ENCODE measurements at places on chromosomes 16 and 17.
A peak's percentile ranks its signal among the peaks of the same experiment; 100 is the strongest.

GRCh38 chr16:19112099-19112407 lies 1.7 kb upstream of the ITPRIPL2 start:
- H3K27ac ChIP-seq: no peak overlapping the region
- no peaks in the 10 kb centered on the region for H3K36me3 ChIP-seq
- H3K4me3 ChIP-seq: no peak overlapping the region
- DNase-seq: no peak
- peaks cover 34% of the 10 kb centered on the region for H3K4me1 ChIP-seq

DNA sequence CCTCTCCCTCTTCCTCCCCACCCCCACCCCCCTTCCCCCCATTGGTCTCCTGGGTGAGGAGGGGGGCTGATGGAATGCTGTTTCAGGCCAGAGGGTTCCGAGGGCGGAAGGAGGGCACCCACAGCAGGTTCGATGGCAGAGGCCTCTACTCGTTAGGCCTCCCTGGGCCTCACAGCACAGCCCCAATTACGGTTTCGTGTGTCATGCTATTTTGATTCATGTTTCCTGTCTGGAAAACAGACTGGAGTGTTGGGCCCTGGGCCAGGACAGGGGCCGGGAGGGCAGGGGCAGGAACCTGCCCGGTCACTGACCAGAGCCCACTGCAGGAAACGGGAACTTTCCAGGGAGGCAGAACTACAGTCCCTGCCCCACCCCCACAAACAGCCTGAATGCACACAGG lies 138.2 kb downstream of the C16orf95 start:
- H3K4me1 ChIP-seq: no peaks in the 10 kb centered on the region
- no peak overlapping the region for H3K27ac ChIP-seq
- H3K36me3 ChIP-seq: no peaks in the 10 kb centered on the region
- no peaks in the 10 kb centered on the region for H3K27me3 ChIP-seq
- DNase-seq: no peak

DNA sequence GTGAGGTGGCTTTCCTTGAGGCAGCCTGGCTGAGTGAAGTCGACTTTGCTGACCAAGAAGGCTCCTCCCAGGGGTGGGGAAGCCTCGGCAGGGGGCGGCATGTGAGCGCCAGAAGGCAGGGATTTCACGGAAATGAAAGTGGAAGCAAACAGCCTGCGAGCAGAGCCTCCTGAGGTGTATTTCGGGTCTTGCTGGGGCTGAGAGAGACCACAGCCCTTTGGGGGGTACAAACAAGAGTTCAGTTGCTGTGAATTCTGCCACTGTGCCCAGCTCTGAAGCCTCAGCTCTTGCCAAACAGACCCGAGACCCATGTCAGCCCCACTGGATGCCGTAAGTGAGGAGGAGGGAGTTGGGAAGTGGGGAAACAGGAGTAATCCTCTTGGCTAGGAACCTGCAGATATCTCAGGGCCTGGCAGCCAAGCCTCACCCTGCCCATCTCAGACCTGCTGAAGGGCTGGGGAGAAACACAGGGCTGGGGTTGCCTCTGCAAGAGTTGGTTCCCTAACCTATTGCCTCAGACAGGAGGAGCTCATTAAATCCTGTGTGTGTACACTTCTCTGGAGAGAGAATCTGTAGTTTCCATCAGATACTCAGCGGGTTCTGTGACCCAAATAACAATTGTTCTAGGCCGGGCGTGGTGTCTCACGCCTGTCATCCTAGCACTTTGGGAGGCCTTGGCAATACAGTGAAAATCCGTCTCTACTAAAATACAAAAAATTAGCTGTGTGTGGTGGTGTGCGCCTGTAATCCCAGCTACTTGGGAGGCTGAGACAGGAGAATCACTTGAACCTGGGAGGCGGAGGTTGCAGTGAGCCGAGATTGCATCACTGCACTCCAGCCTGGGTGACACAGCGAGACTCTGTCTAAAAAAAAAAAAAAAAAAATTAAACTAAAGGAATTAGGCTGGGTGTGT lies at the start of gene IFI35:
Gene IFI35 (plus strand): TSS at position 146 of the 913 bp plus-strand sequence. CDS start 164 bp downstream, at position 310.
- peak within 1 kb of the TSS; percentile 58 for H3K4me3 ChIP-seq
- DNase-seq: peak; percentile 87
- peak within 1 kb of the TSS; percentile 89 for H3K27ac ChIP-seq
- H3K36me3 ChIP-seq: no peaks in the 10 kb centered on the region
- H3K4me1 ChIP-seq: peaks cover 18% of the 10 kb centered on the region
- H3K27me3 ChIP-seq: no peaks in the 10 kb centered on the region

DNA sequence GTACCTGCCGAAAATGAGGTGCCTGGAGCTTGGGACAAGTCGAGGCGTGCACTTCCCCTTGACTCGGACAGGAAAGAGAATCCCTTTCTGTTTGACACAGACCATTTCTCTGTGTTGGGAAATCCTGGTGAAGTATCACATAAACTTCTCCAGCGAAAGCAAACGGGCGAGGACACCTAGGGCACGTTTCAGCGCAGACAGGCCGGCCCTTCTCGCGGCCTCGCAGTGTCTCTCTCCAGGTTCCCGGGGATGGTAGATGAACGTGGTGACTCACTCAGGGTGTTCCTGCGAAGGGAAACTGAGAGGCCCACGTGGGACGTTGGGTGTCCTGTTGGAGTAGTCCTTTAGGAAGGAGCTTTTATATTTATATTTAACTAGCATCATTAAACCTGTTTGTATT lies 36.3 kb upstream of the ZNF750 start:
- no peaks in the 10 kb centered on the region for H3K36me3 ChIP-seq
- DNase-seq: peak; percentile 52
- no peak overlapping the region for H3K4me3 ChIP-seq
- H3K27ac ChIP-seq: peak overlapping the region; percentile 68
- H3K27me3 ChIP-seq: no peaks in the 10 kb centered on the region

DNA sequence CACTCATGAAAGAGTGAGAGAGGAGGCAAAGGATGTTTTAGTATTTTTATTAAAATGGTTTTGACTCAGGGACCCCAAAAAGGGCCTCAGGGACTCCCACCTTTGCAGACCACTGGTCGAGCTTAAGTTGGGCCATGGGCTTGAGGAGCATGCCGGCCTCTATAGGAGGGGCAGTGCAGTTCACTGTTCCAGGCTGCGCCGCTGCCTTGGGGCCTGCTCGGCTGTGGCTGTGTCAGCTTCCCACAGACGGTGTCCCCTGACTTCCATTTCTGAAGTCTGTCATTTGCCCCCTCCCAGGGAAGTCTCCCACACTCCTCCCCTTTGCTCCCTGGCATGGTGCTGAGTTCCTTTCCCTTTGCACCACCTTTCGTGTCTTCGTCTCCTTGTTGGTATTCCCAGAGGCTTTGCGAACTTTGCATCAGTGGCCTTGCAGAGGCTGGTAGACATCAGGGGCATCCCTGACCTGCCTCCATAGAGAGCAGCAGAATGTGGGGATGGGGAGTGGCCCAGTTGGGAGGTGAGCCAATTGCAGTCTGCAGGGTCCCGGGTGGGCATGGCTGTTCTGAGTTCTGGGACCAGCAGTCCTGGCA lies 17.1 kb downstream of the MPRIP start:
- no peak overlapping the region for H3K27ac ChIP-seq
- H3K4me3 ChIP-seq: no peak overlapping the region
- no peaks in the 10 kb centered on the region for H3K27me3 ChIP-seq
- H3K36me3 ChIP-seq: peaks cover 3% of the 10 kb centered on the region

- no peak within 1 kb of the TSS for H3K27ac ChIP-seq
- no peaks in the 10 kb centered on the region for H3K36me3 ChIP-seq
- H3K4me3 ChIP-seq: no peak within 1 kb of the TSS
- H3K4me1 ChIP-seq: no peaks in the 10 kb centered on the region
- H3K27me3 ChIP-seq: no peaks in the 10 kb centered on the region
Observed at GRCh38 chr16:31354394-31355291, at the start of gene ITGAX. TSS of gene ITGAX (plus strand) at chr16:31355176. CDS start at chr16:31355255, 79 bp downstream.

GRCh38 chr16:85825326-85825725 lies 25.8 kb downstream of the COX4I1 start:
- H3K4me1 ChIP-seq: peaks cover 3% of the 10 kb centered on the region
- H3K4me3 ChIP-seq: no peak overlapping the region
- H3K27ac ChIP-seq: no peak overlapping the region
- no peaks in the 10 kb centered on the region for H3K27me3 ChIP-seq
- peak; percentile 30 for DNase-seq

- no peak overlapping the region for H3K27ac ChIP-seq
- DNase-seq: no peak
- H3K27me3 ChIP-seq: no peaks in the 10 kb centered on the region
- H3K4me3 ChIP-seq: no peak overlapping the region
- no peaks in the 10 kb centered on the region for H3K36me3 ChIP-seq
Observed at GRCh38 chr16:24855678-24856077, 9.9 kb downstream of the SLC5A11 start.

- H3K4me1 ChIP-seq: peaks cover 5% of the 10 kb centered on the region
- no peaks in the 10 kb centered on the region for H3K27me3 ChIP-seq
- H3K4me3 ChIP-seq: peak overlapping the region; percentile 89
- DNase-seq: no peak
- no peaks in the 10 kb centered on the region for H3K36me3 ChIP-seq
- peak overlapping the region; percentile 96 for H3K27ac ChIP-seq
Observed at GRCh38 chr16:70801611-70802010, 653 bp upstream of the VAC14 start.

GRCh38 chr17:58308173-58308984 lies 20.2 kb downstream of the TSPOAP1 start:
- no peaks in the 10 kb centered on the region for H3K4me1 ChIP-seq
- H3K27me3 ChIP-seq: no peaks in the 10 kb centered on the region
- DNase-seq: peak; percentile 62
- H3K27ac ChIP-seq: no peak overlapping the region

- no peaks in the 10 kb centered on the region for H3K4me1 ChIP-seq
- no peak overlapping the region for H3K4me3 ChIP-seq
- no peak for DNase-seq
- H3K27ac ChIP-seq: no peak overlapping the region
- H3K27me3 ChIP-seq: no peaks in the 10 kb centered on the region
Observed at GRCh38 chr16:59121411-59122261, 387.5 kb upstream of the GOT2 start.

- no peaks in the 10 kb centered on the region for H3K36me3 ChIP-seq
- no peak overlapping the region for H3K4me3 ChIP-seq
- no peak overlapping the region for H3K27ac ChIP-seq
- DNase-seq: no peak
- peaks cover 10% of the 10 kb centered on the region for H3K4me1 ChIP-seq
Observed at GRCh38 chr17:17056156-17056539, 13.9 kb downstream of the MPRIP start.

DNA sequence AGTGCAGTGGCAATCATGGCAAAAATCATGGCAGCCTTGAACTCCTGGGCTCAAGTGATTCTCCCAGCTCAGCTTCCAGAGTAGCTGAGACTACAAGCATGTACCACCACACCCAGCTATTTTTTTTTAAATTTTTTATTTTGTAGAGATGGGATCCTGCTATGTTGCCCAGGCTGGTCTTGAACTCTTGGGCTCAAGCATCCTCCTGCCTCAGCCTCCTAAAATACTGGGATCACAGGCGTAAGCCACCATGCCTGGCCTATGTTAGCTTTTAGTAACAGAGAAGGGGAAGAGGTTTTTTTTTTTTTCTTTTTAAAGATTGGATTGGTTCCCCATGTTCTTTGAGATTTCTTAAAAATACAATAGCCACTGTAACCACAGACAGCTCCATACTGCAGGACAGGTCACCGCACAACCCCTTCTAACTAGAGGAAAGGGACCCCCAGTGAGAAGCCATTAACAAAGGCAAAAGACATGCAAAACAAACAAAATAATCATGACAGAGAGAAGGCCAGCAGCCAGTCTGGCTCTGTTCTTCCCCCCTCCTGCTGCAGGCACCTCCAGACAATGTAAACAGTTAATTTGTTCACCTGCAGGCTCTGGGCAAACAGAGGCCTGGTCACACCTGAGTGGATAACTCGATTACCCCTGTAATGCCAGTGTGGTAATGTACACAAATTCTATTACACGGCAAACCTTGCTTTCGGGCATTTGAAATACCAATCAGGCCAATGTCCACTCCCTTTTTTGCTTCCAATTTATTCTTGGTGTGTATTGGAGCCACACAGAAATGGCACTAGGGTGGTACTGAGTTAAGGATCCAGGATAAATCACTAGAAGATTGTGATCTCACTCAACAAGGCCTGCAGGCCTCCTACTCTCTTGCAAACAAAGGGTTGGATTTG lies 52.9 kb downstream of the SNX11 start:
- H3K4me1 ChIP-seq: peaks cover 35% of the 10 kb centered on the region
- no peak overlapping the region for H3K4me3 ChIP-seq
- H3K36me3 ChIP-seq: no peaks in the 10 kb centered on the region
- H3K27me3 ChIP-seq: no peaks in the 10 kb centered on the region

- no peaks in the 10 kb centered on the region for H3K36me3 ChIP-seq
- H3K27me3 ChIP-seq: no peaks in the 10 kb centered on the region
- no peak overlapping the region for H3K4me3 ChIP-seq
- no peaks in the 10 kb centered on the region for H3K4me1 ChIP-seq
- no peak overlapping the region for H3K27ac ChIP-seq
Observed at GRCh38 chr16:14415291-14415690, 214.8 kb downstream of the PARN start.

- no peaks in the 10 kb centered on the region for H3K4me1 ChIP-seq
- no peaks in the 10 kb centered on the region for H3K36me3 ChIP-seq
- no peaks in the 10 kb centered on the region for H3K27me3 ChIP-seq
- no peak for DNase-seq
- no peak overlapping the region for H3K4me3 ChIP-seq
- H3K27ac ChIP-seq: no peak overlapping the region
Observed at GRCh38 chr17:50064253-50065001, 8.5 kb downstream of the ITGA3 start.

DNA sequence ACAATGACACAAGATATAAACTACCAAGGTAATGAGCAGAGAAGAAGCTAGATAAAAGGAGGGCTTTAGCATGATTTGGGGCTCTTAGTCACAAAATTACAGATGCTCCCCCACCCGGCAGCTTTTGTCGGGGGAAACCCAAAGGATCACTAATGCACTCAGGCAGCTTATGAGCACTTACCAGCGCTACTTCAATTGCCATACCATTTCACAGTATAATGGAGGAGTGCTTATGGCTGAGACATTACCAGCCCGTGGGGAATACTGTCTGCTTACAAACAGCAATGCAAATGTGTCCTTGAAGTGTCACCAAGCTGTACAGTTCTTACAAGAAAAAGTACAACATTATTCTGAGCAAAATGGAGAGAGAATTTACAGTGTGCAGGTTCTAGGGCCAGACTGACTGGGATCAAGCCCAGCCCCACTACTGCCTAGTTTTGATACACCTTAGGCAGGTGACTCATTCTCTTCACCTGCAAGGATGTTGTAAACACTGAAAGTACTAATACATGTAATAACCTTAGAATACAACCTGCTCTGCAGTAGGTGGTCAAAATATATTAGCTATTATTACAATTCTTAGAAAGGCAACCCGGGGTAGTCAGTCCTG lies 16.3 kb downstream of the ANKFY1 start:
- no peak overlapping the region for H3K4me3 ChIP-seq
- DNase-seq: no peak
- H3K36me3 ChIP-seq: no peaks in the 10 kb centered on the region
- no peaks in the 10 kb centered on the region for H3K27me3 ChIP-seq

GRCh38 chr16:8493972-8494371 lies 96.3 kb downstream of the TMEM114 start:
- no peaks in the 10 kb centered on the region for H3K4me1 ChIP-seq
- no peak for DNase-seq

GRCh38 chr16:9775998-9776397 lies 406.2 kb downstream of the GRIN2A start:
- H3K27ac ChIP-seq: no peak overlapping the region
- no peaks in the 10 kb centered on the region for H3K27me3 ChIP-seq
- DNase-seq: no peak

Data from Caco-2 (cell line).